ENCODE measurements at places on chromosomes 1 and 21.

DNA sequence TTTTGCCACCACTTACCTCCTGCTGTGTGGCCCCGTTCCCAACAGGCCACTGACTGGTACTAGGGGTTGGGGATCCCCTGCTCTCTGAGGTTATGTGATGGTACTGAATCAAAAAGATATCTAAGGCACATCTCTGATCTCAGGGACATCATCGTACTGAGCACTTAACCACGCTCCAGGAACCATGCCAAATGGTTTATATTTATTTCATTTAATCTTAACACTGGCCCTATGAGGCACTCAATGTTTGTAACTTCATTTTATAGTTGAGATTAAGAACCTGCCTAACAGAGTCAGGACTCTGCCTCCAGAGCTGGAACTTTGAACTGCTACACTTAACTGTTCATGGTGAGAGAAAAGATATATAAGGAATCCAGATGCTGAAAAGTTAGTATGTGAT lies 98.0 kb upstream of the HP1BP3 start:
- no peak for DNase-seq

DNA sequence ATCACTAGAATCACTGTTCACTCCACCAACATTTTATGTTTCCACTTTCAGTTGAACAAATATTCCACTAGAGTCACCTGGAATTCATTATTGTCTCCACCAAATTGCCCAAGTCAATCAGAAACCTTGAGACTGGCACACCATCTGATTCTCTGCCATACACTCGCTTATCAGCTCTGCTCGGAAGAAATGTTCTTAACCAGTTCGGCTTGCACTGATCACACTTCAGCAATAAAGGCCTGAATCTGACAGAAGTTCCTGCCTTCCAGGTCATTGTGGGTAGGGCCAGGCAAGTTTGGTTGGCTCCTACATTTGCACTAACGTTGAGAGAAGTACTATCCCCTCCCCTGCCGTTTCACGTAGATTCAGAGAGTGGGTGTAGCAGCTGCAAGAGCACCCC lies 10.0 kb downstream of the TPM3 start:
- no peak for DNase-seq

DNA sequence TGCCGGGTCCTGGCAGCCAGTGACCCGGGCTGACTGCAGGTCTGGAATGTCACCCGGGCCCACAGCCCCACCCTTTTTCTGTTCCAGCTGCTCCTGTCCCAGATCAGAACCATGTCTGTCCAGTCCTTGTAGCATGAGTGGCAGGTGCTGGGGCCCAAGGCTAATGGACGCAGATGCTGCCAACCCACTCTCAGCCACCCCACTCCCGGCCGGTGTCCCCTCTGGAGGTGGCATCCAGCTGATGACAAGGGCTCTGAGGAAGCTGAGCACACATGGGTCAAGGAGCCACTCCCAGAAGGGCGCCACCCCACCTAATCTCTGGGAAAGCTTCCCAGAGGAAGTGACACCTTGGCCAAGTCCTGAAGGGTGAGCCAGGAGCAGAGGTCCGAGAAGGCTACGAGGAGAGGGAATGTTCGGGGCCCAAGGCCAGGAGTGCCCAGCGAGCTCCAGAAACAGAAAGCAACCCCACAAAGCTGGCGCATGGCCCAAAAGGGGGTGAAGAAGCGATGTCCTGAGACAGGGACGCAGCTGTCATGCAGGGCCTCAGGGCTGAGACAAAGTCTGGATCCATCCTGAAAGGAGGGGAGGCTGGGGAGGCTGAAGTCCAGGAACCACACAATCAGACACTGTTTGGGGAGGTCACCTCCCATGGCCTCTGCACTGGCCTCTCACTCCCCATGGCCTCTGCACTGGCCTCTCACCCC lies 39.5 kb downstream of the ACOT7 start:
- DNase-seq: no peak

- DNase-seq: no peak
These were observed 595.3 kb downstream of the PTPRU start for GRCh38 chr1:29831500-29832117.

- no peak for DNase-seq
These were observed 5.8 kb downstream of the CLEC20A start for GRCh38 chr1:178490967-178491366.

DNA sequence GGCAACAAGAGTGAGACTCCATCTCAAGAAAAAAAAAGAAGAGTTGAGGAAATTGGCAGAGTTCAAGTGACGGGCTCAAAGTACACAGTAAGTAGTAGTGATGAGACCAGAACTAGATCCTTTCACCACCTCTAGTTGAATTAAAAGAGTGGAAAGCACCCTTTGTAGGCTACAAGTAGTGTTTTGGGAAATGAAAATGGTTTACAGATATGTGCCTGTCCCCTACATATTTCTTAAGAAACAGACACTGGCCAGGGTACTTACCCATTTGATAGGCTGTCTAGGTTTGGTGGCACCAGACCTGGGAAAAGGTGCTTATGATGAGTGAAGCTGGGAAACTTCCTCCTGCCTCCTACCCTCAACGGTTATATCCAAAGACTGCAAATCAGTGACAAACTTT lies 163.7 kb upstream of the BEND5 start:
- no peak for DNase-seq

All from posterior cingulate gyrus (tissue), 11 donors.